SK-N-SH (cell line): ENCODE measurements at places on chromosomes 3 and 15. TPM values are rescaled to one million over a fixed set of nuclear protein-coding genes. Genes with fewer than 3 reads are reported as not detected.

ZBBX gene
- polyA plus RNA-seq: 0.18 and 0.50 TPM in 2 replicates

FLNB gene
- 115 and 127 TPM in 2 replicates for polyA plus RNA-seq

SKOR1 gene
- 0.18 and 0.26 TPM in 2 replicates for polyA plus RNA-seq

MAPKAPK3 gene
- 29.4 and 35.6 TPM in 2 replicates for polyA plus RNA-seq

POC1A gene
- polyA plus RNA-seq: 9.6 and 11.7 TPM in 2 replicates

BFSP2 gene
- not detected in 2 replicates for polyA plus RNA-seq

CCR8 gene
- polyA plus RNA-seq: not detected in 2 replicates

SCAANT1 gene
- polyA plus RNA-seq: not detected in 2 replicates

PDZRN3 gene
- polyA plus RNA-seq: 7.9 and 10.3 TPM in 2 replicates

MYLK gene
- polyA plus RNA-seq: 262 and 272 TPM in 2 replicates

DNA sequence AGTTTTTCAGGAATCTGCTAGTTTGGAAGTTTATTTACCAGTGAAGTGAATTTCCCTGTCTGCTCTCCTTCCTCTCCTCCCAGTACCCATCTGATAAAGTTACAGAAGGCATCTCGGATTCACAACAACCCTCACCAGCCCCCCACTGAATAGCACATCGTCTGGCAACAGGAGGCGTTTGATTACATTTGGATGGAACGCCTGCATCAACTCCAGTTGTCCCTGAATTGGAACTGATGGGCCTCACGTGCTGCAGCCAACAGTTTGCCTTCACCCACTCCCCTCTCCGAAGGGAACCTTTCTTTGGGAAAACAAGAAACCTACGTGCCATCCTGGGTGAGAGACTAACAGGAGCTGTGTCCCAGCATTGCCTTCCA, 59.5 kb upstream of the BCL6 start:
- no peak overlapping the region for H3K4me3 ChIP-seq
- no peaks in the 10 kb centered on the region for H3K27me3 ChIP-seq
- no peaks in the 10 kb centered on the region for H3K4me1 ChIP-seq
- DNase-seq: no peak
- no peak overlapping the region for H3K27ac ChIP-seq
- H3K36me3 ChIP-seq: no peaks in the 10 kb centered on the region

GRCh38 chr15:77071305-77072223, 655 bp upstream of the TSPAN3 start:
- peak overlapping the region; percentile 79; the same call in 1 of the 2 replicates for H3K27ac ChIP-seq
- peaks cover 9% of the 10 kb centered on the region for H3K36me3 ChIP-seq
- no peaks in the 10 kb centered on the region for H3K27me3 ChIP-seq
- DNase-seq: no peak

GRCh38 chr3:187401856-187402255, 33.7 kb downstream of the RTP4 start:
- H3K4me3 ChIP-seq: no peak overlapping the region
- H3K4me1 ChIP-seq: no peaks in the 10 kb centered on the region
- no peak for DNase-seq

DNA sequence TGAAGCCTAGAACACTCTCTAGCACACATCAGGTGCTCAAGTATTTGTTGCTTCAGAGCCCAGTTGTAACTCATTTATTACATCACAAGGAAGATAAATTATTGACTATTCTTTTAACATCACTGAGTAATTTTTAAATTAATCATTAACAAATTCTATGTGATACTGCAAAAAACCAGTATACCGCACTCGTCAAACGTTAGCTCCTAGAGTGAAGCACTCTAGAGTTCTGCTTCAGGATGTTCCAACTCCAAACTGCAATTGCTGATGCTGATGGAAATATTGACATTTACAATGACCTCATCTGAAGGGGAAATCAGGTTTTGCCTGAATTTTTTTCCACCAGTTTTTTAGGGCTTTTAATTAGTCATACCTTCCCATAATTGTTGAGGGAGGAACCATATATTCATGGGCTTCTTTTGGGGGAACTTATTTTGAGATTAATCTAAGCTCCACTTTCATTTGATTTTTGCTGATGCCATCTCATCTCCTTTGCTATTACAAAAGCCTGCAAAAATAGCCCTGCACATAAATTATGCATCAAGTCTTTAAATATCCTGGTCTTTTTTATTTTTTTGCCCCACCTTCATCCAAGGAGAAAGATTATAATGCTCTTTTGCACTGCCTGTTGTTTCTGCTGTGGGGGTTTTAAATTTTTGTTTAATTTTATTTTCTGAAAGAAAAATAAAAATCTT, 123.0 kb upstream of the STAC start:
- no peaks in the 10 kb centered on the region for H3K27me3 ChIP-seq
- no peaks in the 10 kb centered on the region for H3K36me3 ChIP-seq
- H3K4me3 ChIP-seq: no peak overlapping the region
- H3K27ac ChIP-seq: no peak overlapping the region
- DNase-seq: no peak

DNA sequence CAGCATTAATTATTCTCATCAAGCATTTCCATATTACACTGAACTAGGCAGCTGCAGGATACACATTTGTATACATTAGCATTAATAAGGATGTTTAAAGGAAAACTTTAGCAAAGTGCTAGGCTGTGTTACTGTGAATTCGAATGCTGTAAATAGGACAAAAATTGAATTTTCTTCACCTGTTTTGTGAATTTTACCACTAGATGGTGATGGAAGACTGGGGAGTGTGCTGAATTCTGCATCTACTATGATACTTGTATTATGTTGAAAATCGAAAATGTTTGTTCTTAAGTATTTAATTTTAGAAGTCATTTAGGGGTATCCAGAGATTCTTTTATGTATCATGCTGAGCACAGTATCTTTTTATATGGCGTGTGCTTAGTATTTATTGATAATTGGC, 12.3 kb upstream of the P2RY14 start:
- DNase-seq: peak; percentile 6
- H3K36me3 ChIP-seq: no peaks in the 10 kb centered on the region
- H3K27ac ChIP-seq: no peak overlapping the region
- H3K4me1 ChIP-seq: no peaks in the 10 kb centered on the region
- peaks cover 7% of the 10 kb centered on the region; the same call in 1 of the 2 replicates for H3K27me3 ChIP-seq

GRCh38 chr3:52834871-52835501, at the start of gene MUSTN1:
Gene MUSTN1 (minus strand): TSS chr3:52835019. CDS start chr3:52834948, 71 bp downstream.
- H3K36me3 ChIP-seq: no peaks in the 10 kb centered on the region
- H3K4me1 ChIP-seq: peaks cover 12% of the 10 kb centered on the region; the same call in 1 of the 2 replicates
- H3K4me3 ChIP-seq: no peak within 1 kb of the TSS
- no peaks in the 10 kb centered on the region for H3K27me3 ChIP-seq
- no peak within 1 kb of the TSS for H3K27ac ChIP-seq
- DNase-seq: no peak

GRCh38 chr15:56821721-56822425, 88.6 kb upstream of the ZNF280D start:
- no peak overlapping the region for H3K4me3 ChIP-seq
- DNase-seq: peak; percentile 42
- H3K4me1 ChIP-seq: peaks cover 20% of the 10 kb centered on the region

DNA sequence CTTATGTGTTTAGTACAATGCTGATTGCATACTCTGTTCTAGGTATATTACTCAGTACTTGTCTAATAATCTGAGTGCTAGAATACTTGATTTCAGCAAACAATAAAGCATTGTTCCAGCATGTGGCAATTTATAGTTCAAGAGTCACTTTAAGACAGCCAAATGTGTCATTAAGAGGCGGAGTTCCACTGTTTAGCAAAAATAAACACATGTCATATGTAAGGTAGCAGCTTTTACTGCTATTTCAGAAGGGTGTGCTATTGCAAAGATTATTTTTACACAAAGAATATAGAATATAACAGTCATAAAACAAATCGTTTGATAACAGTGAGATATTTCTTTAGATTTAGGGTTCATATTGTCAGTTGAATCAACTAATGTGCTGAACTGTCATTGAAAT, 358.7 kb downstream of the TUSC7 start:
- no peaks in the 10 kb centered on the region for H3K27me3 ChIP-seq
- no peak for DNase-seq
- no peak overlapping the region for H3K4me3 ChIP-seq
- H3K27ac ChIP-seq: no peak overlapping the region
- H3K36me3 ChIP-seq: no peaks in the 10 kb centered on the region
- H3K4me1 ChIP-seq: no peaks in the 10 kb centered on the region

GRCh38 chr15:90419206-90419605, 31.2 kb downstream of the IQGAP1 start:
- 0 out of 2 replicates have a peak overlapping the region, but pooled peaks have one; percentile 31 for H3K4me3 ChIP-seq
- no peaks in the 10 kb centered on the region for H3K36me3 ChIP-seq
- no peaks in the 10 kb centered on the region for H3K27me3 ChIP-seq
- no peaks in the 10 kb centered on the region; the same call in 1 of the 2 replicates for H3K4me1 ChIP-seq

DNA sequence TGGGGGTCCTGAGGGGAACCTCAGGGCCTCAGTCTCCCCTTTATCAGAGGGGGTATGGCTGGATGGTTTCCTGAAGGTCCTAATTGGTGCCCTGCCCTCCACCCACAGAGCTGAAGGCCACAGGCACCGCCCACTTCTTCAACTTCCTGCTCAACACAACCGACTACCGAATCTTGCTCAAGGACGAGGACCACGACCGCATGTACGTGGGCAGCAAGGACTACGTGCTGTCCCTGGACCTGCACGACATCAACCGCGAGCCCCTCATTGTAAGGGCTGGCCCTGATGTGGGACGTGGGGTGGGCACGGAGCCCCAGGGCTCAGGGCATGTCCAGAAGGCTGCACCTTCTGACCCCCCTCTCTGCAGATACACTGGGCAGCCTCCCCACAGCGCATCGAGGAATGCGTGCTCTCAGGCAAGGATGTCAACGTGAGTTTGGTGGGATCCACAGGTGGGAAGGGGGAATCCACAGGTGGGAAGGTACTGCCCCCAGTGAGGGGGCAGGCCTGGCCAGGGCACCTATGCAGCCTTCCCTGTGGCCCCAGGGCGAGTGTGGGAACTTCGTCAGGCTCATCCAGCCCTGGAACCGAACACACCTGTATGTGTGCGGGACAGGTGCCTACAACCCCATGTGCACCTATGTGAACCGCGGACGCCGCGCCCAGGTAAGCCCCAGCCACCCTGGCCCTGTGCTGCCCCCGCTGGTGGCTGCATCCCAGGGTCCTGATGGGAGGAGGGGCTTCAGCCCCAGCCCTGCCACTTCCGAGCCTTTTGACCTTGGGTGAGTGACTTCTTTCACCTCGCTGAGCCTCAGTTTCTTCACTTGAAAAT, 17.5 kb upstream of the GNAT1 start:
- no peaks in the 10 kb centered on the region for H3K27me3 ChIP-seq
- DNase-seq: no peak
- no peak overlapping the region for H3K4me3 ChIP-seq
- peaks cover 5% of the 10 kb centered on the region for H3K4me1 ChIP-seq
- no peaks in the 10 kb centered on the region for H3K36me3 ChIP-seq

DNA sequence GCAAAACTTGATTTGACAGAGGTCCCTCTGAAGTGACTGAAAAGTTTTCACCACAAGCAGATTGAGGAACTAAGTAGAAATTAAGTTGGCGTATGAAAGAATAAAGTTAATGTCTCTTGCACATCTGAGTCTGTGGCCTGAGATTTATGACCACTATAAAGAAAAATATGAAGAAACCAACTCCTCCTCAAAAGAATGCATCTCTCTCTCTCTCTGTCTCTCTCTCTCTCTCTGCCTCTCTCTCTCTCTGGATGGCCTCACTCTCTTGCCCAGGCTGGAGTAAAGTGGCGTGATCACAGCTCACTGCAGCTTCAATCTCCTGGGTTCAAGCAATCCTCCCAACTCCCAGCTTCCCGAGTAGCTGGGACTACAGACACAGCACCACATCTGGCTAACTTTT, 55.2 kb downstream of the RPL22L1 start:
- H3K4me1 ChIP-seq: peaks cover 13% of the 10 kb centered on the region
- H3K36me3 ChIP-seq: no peaks in the 10 kb centered on the region
- H3K27me3 ChIP-seq: no peaks in the 10 kb centered on the region
- no peak overlapping the region for H3K27ac ChIP-seq
- H3K4me3 ChIP-seq: no peak overlapping the region

- H3K4me1 ChIP-seq: no peaks in the 10 kb centered on the region
- H3K27me3 ChIP-seq: no peaks in the 10 kb centered on the region; the same call in 1 of the 2 replicates
- no peak for DNase-seq
- no peak overlapping the region for H3K4me3 ChIP-seq
- H3K27ac ChIP-seq: no peak overlapping the region
Measured at GRCh38 chr15:77778802-77779201, 146.1 kb upstream of the LINGO1 start.

GRCh38 chr15:55627730-55628368, 39.7 kb upstream of the PYGO1 start:
- H3K27ac ChIP-seq: peak overlapping the region; percentile 23; the same call in 1 of the 2 replicates
- H3K36me3 ChIP-seq: peaks cover 14% of the 10 kb centered on the region; the same call in 1 of the 2 replicates
- 0 out of 2 replicates have a peak, but pooled peaks cover 7% of the 10 kb centered on the region for H3K4me1 ChIP-seq
- H3K27me3 ChIP-seq: no peaks in the 10 kb centered on the region

DNA sequence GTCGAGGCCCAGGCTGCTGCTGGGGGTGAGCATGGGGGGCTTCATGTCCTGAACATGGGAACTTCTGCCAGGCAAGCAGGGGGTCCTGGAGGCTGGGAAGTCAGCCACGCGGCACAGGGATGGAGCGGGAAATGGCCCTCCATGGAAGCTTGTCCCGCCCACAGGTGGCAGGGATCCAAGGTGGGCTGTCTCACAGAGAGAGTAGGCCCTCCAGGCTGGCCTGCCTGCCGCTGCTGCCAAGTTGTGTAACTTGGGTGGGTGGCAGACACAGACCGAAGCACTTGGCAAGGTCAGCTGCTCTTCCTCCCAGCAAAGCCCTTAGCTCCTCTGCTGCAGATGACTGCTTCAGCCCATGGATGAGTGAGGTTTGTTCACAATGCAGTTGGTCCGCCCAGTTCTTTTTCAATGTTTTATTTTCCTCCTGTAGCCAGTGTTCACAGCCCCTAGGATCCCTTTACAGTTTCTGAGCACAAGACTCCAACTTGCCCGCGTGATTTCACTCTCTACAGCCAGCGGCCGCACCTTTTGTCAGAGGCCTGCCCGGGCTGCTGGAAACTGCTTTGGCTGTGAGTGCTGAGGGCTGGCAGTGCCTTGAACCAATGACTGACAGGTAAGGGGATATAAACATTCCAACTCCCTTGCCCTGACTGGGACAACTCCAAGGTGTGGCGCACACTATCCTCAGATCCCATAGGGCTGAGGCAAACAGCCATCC, 26.7 kb downstream of the HCN4 start:
- no peak overlapping the region for H3K4me3 ChIP-seq
- peaks cover 3% of the 10 kb centered on the region; the same call in 1 of the 2 replicates for H3K4me1 ChIP-seq
- no peak overlapping the region for H3K27ac ChIP-seq
- DNase-seq: peak; percentile 61

DNA sequence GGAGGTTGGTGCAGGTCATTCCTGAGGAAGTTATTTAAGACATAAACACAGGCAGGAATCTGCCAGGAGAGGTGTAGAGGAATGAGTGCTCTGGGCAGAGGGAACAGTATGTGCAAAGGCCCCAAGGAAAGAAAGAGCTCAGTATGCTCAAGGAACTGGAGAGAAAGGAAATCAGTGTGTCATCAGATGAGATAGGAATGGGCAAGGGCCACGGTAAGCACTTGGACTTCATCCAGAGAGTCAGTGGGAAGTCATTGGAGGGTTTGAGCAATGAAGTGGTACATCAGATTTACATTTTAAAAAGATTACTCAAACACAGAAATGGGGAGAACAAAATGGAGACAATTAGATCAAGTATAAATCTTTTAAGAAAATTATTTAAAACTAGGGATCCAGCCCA, 272.2 kb downstream of the ADAMTSL3 start:
- no peaks in the 10 kb centered on the region for H3K36me3 ChIP-seq
- no peak overlapping the region for H3K4me3 ChIP-seq
- H3K27ac ChIP-seq: no peak overlapping the region
- H3K27me3 ChIP-seq: no peaks in the 10 kb centered on the region
- no peaks in the 10 kb centered on the region for H3K4me1 ChIP-seq
- no peak for DNase-seq

- H3K4me1 ChIP-seq: no peaks in the 10 kb centered on the region
- DNase-seq: no peak
- no peak overlapping the region for H3K4me3 ChIP-seq
- no peaks in the 10 kb centered on the region for H3K36me3 ChIP-seq
- H3K27me3 ChIP-seq: no peaks in the 10 kb centered on the region
Measured at GRCh38 chr3:101262393-101263240, 57.8 kb downstream of the IMPG2 start.

GRCh38 chr3:139427283-139428060, 38.0 kb upstream of the COPB2 start:
- peak overlapping the region; percentile 24; the same call in 1 of the 2 replicates for H3K4me3 ChIP-seq
- no peaks in the 10 kb centered on the region for H3K4me1 ChIP-seq
- no peaks in the 10 kb centered on the region for H3K27me3 ChIP-seq
